ENCODE measurements at places on chromosomes 16 and 17. TPM values are rescaled to one million over a fixed set of nuclear protein-coding genes. Genes with fewer than 3 reads are reported as not detected.

The ATP1B2 gene
- polyA plus RNA-seq = not detected

The CASKIN1 gene
- polyA plus RNA-seq = not detected

The ZNF18 gene
- polyA plus RNA-seq = 8.9 TPM

The EEF2KMT gene
- 19.7 TPM for polyA plus RNA-seq

The JPH3 gene
- polyA plus RNA-seq = not detected

The DNAI2 gene
- polyA plus RNA-seq = 0.28 TPM

The CCL13 gene
- not detected for polyA plus RNA-seq

The CHST4 gene
- polyA plus RNA-seq = not detected

The CD7 gene
- polyA plus RNA-seq = 82.6 TPM

The SNAI3 gene
- polyA plus RNA-seq = 11.6 TPM

The CCL3 gene
- polyA plus RNA-seq = not detected

The JPT1 gene
- polyA plus RNA-seq = 105 TPM

The NETO2 gene
- 5.1 TPM for polyA plus RNA-seq

GRCh38 chr16:21950782-21951521 lies 2.2 kb upstream of the UQCRC2 start:
- peak overlapping the region; percentile 98 for H3K27ac ChIP-seq
- no peaks in the 10 kb centered on the region for H3K36me3 ChIP-seq
- H3K4me1 ChIP-seq = peaks cover 52% of the 10 kb centered on the region
- DNase-seq = peak; percentile 28
- no peak overlapping the region for H3K4me3 ChIP-seq

GRCh38 chr16:2769100-2769529 lies 8.0 kb downstream of the ELOB start:
- H3K4me1 ChIP-seq = peaks cover under 1% of the 10 kb centered on the region
- DNase-seq = no peak
- peaks cover 81% of the 10 kb centered on the region for H3K36me3 ChIP-seq

GRCh38 chr17:44146375-44147346 lies 4.9 kb downstream of the HROB start:
- H3K27ac ChIP-seq = no peak overlapping the region
- H3K4me1 ChIP-seq = peaks cover 9% of the 10 kb centered on the region
- no peaks in the 10 kb centered on the region for H3K27me3 ChIP-seq
- H3K4me3 ChIP-seq = no peak overlapping the region

DNA sequence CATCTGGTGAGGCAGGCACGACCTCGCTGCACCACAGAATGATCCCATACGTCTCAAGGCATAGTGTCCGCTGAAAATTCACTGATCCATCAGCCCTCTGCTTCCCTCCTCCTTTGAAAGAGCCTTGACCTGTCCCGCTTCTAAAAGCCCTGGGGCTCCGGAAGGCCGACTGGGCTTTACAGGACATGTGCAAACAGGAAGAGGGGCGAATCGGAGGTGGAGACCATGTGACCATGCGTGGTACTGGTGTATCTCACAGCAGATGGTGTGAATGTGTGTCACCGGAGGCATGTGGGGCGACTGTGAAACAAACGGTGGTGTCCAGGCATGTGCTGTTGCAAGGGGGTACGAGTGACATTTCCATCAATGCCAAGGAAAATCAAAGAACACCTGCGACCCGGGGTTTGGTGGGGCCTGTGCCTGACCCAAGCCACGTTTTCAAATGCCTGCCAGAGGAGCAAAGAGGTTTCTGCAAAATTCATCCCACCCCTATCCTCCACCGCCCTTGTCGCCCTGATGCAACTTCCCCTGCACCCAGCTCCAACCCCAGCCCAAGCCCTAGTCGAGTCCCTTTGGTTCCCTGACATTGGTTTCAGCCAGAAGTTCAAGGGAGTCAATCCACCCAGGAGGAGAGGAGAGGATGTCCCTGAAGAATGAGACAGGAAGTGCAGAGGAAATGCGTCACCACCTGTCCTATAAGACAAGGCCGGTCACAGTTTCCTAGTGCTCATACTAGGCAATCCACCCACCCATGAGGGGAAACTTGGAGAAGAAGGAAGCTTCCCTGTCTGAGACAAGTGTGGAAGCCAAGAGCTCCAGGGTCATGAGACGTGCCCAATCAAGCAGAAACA lies 5.9 kb upstream of the KCNJ18 start:
- no peaks in the 10 kb centered on the region for H3K27me3 ChIP-seq
- H3K4me1 ChIP-seq = no peaks in the 10 kb centered on the region
- no peak overlapping the region for H3K4me3 ChIP-seq
- no peak for DNase-seq
- H3K27ac ChIP-seq = no peak overlapping the region

- no peak for DNase-seq
- H3K36me3 ChIP-seq = no peaks in the 10 kb centered on the region
- no peak overlapping the region for H3K27ac ChIP-seq
- H3K27me3 ChIP-seq = no peaks in the 10 kb centered on the region
These were observed 13.3 kb downstream of the UTS2R start for GRCh38 chr17:82384730-82385481.

- H3K27ac ChIP-seq = no peak overlapping the region
- no peaks in the 10 kb centered on the region for H3K36me3 ChIP-seq
These were observed 5.3 kb upstream of the FOXN1 start for GRCh38 chr17:28500712-28501379.

DNA sequence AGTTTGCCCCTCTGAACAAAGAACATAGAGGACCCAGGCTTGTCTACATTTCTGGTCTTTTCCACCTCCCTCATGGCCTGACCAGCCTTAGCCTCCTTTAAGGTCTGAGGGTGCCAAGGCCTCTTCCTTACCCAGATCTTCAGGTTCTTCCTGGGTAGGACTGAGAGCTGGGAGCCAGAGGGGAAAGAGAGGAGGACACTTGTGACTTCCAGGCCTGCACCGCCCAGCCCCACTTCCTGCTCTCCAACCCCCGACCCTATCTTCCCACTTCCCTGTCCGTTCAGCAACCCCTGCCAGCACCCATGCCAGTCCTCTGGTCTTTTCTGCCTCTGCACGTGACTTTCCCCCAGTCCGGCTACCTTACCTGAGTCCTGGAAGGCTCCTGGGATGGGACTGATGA lies 534 bp downstream of the PRSS36 start:
- no peak overlapping the region for H3K27ac ChIP-seq
- no peak for DNase-seq
- no peaks in the 10 kb centered on the region for H3K4me1 ChIP-seq
- H3K36me3 ChIP-seq = no peaks in the 10 kb centered on the region
- no peaks in the 10 kb centered on the region for H3K27me3 ChIP-seq

DNA sequence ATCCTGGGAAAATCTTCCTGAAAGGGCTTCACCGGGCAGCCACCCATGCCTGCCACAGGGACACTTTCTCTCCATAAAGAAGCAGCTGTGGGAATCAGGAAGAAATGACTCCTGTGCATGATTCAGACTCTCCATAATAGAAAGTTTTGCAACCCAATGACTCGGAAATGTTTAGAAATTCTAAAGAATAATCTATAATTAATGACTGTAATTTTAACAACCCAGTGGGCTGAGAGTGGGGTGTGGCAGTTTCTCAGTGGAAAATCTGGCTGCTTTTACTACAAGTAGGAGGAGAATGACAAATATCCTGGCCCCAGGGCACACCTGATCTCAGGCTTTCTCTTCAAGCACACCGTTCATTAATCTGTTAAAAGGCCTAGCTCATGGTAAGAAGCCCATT lies 25.7 kb downstream of the IRF8 start:
- no peak overlapping the region for H3K4me3 ChIP-seq
- H3K27me3 ChIP-seq = no peaks in the 10 kb centered on the region
- no peak overlapping the region for H3K27ac ChIP-seq
- no peak for DNase-seq
- H3K4me1 ChIP-seq = no peaks in the 10 kb centered on the region

GRCh38 chr17:22138861-22139469 lies 446.6 kb downstream of the KCNJ18 start:
- no peak overlapping the region for H3K4me3 ChIP-seq
- H3K4me1 ChIP-seq = no peaks in the 10 kb centered on the region
- no peak overlapping the region for H3K27ac ChIP-seq
- DNase-seq = no peak
- no peaks in the 10 kb centered on the region for H3K36me3 ChIP-seq

GRCh38 chr17:71921796-71922195 lies 199.0 kb upstream of the SOX9 start:
- no peaks in the 10 kb centered on the region for H3K36me3 ChIP-seq
- no peak overlapping the region for H3K4me3 ChIP-seq
- H3K4me1 ChIP-seq = no peaks in the 10 kb centered on the region
- no peak overlapping the region for H3K27ac ChIP-seq
- peak; percentile 36 for DNase-seq

DNA sequence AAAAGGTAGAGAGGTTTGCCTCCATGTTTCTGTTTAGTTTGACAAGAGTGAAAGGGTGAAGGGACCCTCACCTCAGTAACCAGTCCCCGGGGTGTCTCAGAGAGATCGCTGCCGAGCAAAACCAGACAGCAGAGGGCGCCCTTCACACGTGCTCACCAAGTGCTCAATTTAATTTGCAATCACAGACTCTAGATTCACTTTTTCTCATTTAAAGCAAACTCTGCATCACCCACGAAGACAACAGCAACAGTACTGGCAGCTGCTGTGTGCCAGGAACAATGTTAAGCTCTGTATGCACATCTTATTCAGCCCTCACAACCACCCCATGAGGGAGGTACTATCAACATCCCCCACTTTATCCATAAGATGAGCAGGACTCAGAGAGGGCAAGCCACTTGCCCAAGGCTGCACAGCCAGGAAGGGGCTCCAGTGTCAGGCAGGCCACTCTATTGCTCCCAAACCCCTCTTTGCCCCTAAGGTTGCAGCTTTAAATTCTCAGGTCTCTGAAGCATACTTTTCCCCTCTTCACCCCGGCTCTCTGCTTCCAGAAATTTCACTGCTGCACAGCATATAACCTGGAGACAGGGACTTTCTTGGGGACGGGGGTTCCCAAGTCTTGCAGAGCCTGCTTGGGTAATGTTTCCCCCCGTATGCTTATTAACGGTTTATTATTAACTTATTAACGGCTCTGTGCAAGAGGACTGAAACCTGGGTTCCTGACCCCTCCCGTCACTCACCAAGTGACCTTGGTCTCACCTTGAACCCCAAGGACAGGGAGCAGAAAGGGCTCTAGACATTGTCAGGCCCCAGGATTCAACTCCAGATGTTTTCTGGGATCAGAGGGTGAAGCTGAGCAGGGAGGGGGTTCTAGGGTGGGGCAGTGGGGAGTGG lies 70.9 kb downstream of the CNGB1 start:
- H3K4me3 ChIP-seq = no peak overlapping the region
- DNase-seq = peak; percentile 68
- H3K27me3 ChIP-seq = no peaks in the 10 kb centered on the region
- no peaks in the 10 kb centered on the region for H3K36me3 ChIP-seq

- H3K4me1 ChIP-seq = no peaks in the 10 kb centered on the region
- H3K36me3 ChIP-seq = no peaks in the 10 kb centered on the region
- H3K27ac ChIP-seq = no peak overlapping the region
- H3K27me3 ChIP-seq = no peaks in the 10 kb centered on the region
These were observed 8.5 kb upstream of the SOCS3 start for GRCh38 chr17:78368348-78368747.

DNA sequence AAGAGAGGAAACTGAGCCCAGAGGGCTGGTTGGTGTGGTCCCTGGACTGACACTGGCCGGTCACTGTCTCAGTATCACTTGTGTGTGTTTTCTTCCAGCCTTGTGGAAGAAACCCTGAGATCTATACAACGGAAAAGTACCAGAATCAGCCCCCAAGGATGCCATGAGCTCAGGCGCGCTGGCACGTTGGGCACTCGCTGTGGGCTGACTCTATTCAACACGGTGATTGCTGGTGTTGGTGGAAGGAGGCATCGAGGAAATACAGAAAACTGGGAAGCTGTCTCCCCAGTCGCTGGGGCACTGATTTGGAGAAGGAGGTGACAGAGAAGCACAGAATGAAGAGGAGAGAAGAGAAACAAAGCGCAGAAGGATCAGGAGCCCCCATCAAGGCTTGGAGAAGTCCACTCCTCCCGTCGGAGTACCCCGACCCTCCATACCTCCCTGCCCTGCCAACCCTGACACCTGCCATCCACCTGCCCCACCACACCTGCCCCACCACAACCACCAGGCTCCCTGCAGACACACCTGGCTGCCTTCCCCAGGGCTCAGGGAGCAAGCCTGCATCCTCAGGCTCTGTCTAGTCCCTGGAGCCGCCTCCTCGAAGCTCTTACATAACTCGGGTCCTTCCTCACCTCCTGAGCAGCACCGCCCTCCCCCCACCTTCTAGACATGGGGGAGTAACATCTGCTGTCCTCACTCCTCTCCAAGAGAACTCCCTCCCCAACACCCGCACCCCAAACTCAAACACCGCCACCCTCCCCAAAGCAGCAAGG lies 66.5 kb downstream of the RBFOX3 start:
- H3K27ac ChIP-seq = no peak overlapping the region
- H3K4me3 ChIP-seq = no peak overlapping the region
- no peaks in the 10 kb centered on the region for H3K27me3 ChIP-seq

- H3K36me3 ChIP-seq = no peaks in the 10 kb centered on the region
- no peak overlapping the region for H3K4me3 ChIP-seq
- H3K27ac ChIP-seq = no peak overlapping the region
- no peak for DNase-seq
- H3K4me1 ChIP-seq = no peaks in the 10 kb centered on the region
- no peaks in the 10 kb centered on the region for H3K27me3 ChIP-seq
These were observed 25.8 kb downstream of the LLGL2 start for GRCh38 chr17:75551266-75551665.

DNA sequence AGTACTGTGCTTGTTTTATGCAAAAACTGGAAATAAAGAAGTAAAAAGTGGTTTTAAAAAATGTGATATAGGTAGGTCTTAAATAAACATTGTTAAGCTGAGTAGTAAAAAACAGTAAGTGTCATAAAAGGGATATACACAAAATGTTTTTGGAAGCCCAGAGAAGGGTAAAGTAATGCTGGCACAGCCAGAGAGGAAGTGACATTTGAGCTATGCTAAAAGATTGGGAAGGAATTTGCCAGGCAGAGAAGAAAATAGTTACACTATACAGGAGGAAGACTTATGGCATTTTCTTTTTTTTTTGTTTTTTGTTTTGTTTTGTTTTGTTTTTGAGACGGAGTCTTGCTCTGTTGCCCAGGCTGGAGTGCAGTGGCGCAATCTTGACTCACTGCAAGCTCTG lies 40.8 kb upstream of the TAOK1 start:
- DNase-seq = no peak
- no peak overlapping the region for H3K4me3 ChIP-seq
- no peak overlapping the region for H3K27ac ChIP-seq
- no peaks in the 10 kb centered on the region for H3K27me3 ChIP-seq

GRCh38 chr16:6861815-6862477 lies 470.7 kb upstream of the RBFOX1 start:
- no peak overlapping the region for H3K27ac ChIP-seq
- no peak overlapping the region for H3K4me3 ChIP-seq
- no peaks in the 10 kb centered on the region for H3K27me3 ChIP-seq

DNA sequence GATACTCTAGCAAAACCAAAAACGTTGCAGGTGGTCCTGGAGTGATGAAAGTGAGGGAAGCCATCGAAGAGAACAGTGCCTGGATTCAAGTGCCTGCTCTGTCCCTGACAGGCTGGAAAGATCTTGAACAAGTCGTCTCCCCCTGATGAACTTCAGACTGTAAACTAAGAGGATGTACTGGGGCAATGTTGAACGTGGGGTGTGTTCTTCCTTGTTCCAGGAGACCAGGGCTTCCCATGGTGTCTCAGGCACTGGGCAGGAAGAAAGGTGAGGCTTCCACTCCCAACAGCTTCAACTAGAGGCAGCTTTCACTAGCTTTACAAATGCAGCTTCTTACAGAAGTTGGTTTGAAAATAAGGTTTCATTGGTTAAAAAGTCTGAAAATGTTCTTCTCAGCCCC lies 21.4 kb upstream of the NF1 start:
- H3K36me3 ChIP-seq = no peaks in the 10 kb centered on the region
- no peak for DNase-seq
- H3K27me3 ChIP-seq = no peaks in the 10 kb centered on the region
- H3K27ac ChIP-seq = no peak overlapping the region

- H3K27me3 ChIP-seq = no peaks in the 10 kb centered on the region
- H3K4me1 ChIP-seq = peaks cover 36% of the 10 kb centered on the region
- no peak for DNase-seq
- H3K27ac ChIP-seq = no peak overlapping the region
- no peak overlapping the region for H3K4me3 ChIP-seq
- H3K36me3 ChIP-seq = no peaks in the 10 kb centered on the region
These were observed 180.1 kb downstream of the PRKCB start for GRCh38 chr16:24015923-24016322.

All from CD4-positive, alpha-beta memory T cell (primary cell).